ENCODE measurements at places on chromosomes 12 and 14. TPM values are rescaled to one million over a fixed set of nuclear protein-coding genes. Genes with fewer than 3 reads are reported as not detected.

DNA sequence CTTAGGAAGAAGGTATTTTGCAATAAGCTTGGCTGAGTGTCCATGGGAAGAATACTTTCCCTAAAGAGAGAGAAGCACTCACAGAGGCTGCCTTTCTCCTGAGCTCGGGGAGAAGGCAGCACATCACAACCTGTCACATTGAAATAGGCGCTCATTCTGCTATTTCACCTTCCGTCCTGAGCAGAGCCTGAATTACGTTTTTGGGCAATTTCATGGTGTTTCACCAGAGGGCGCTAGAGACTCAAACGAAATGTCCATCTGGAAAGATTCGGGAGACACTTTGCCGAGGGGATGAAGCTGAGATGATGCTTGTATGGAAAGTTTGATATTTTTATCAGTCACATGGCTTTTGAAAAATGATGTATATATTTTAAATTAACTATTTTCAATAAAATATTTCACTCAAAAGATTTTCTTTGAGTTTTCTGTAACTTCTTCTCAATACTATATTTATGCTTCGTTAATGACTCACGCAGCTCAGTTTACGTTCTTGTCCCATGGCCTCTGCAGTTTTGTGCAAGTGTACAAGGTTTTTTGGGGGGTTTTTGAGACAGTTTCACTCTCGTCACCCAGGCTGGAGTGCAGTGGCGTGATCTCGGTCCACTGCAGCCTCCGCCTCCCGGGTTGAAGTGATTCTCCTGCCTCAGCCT, 17.4 kb upstream of the B4GALNT3 start:
- no peak overlapping the region for H3K4me3 ChIP-seq
- no peaks in the 10 kb centered on the region for H3K4me1 ChIP-seq
- peak; percentile 18 for DNase-seq
- H3K27ac ChIP-seq: no peak overlapping the region
- H3K27me3 ChIP-seq: peaks cover 10% of the 10 kb centered on the region

DNA sequence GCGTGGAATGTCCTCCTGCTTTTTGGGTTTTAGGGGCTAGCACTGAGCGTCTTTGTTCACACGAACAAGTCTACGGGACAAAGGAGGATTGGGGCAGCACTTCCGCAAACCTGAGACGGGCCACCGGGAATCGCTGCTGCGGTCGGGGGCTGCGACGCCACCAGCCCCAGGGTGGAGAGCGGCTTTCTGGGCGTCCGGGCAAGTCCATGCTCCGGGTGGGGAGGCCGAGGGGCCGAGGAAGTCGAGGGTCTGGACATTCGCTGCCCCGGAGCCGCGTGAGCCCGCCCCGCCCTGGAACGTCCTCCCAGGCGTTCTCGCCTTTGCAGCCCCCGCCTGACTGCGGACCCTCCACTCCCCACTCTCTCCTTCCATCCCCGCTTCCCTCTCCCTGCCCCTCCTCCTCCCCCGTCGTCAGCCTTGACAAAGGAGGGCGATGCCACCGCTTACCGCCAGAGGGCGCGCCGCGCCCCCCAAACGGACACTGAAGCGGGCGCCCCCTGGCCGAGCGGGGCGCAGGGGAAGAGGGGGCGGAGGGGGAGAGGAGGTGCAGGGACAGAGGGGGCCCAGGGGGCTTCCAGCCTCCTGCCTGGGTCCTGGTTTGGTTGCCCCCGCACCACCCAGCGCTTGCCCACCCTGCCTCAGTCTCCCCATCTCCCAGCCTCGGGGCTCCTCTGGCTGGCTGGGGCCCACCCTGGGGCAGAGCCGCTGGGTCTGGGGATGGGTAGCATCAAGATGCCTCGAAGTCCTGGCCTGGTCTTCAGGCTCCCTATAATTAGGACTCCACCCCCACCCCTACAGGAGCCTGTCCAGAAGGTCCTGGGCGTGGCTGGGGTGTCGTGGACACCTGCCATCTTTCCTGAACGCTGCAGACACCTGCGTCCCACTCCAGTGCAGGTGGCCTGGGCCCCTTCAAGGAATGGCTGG, 39.1 kb upstream of the INF2 start:
- H3K36me3 ChIP-seq: no peaks in the 10 kb centered on the region
- H3K27ac ChIP-seq: no peak overlapping the region
- H3K4me3 ChIP-seq: peak overlapping the region; percentile 7
- peak; percentile 69 for DNase-seq
- H3K27me3 ChIP-seq: no peaks in the 10 kb centered on the region

The KRT80 gene
- not detected for polyA plus RNA-seq

The SOAT2 gene
- 0.67 TPM for polyA plus RNA-seq
